IMR-90 (cell line): ENCODE measurements at places on chromosomes 1 and 21.

GRCh38 chr1:230224101-230224960 is 157.3 kb downstream of the GALNT2 start:
- no peak overlapping the region for H3K27ac ChIP-seq
- H3K36me3 ChIP-seq = peaks cover 3% of the 10 kb centered on the region; the same call in 1 of the 2 replicates
- H3K27me3 ChIP-seq = no peaks in the 10 kb centered on the region
- DNase-seq = no peak

GRCh38 chr1:111483166-111483565 is 9.4 kb downstream of the C1orf162 start:
- H3K27me3 ChIP-seq = no peaks in the 10 kb centered on the region; the same call in 1 of the 2 replicates
- no peak overlapping the region for H3K4me3 ChIP-seq
- peak; percentile 43 for DNase-seq
- no peak overlapping the region for H3K27ac ChIP-seq

DNA sequence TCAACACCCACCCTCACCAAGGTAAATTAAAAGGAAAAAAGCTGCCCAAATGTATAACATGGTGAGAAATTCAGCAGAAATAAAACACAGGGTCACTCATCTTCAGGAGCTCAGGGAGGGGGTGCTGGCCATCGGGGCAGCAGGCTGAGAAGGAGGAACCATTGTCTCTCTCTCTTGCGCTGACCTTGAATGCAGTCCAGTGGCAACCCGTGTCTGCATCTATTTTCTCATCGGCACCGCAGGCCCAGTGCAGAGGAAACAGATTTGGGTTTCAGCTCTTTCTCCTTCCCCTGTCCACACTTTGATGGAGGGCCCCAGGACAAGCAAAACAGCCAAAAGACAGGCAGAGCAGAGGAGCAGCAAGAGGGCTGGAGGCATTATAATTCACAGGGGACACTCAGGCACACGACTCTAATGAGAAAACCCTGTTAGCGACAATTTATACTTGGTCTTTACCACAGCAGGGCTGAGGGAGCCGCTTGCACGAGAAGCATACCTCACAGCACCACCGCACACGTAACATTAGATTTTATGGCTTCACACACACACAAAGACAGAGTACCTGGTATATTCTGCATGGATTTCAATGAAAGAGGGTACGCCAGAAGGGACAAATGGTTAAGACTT is 18.6 kb downstream of the MKNK1 start:
- H3K36me3 ChIP-seq = peaks cover 55% of the 10 kb centered on the region
- H3K4me1 ChIP-seq = no peaks in the 10 kb centered on the region
- H3K27ac ChIP-seq = no peak overlapping the region

DNA sequence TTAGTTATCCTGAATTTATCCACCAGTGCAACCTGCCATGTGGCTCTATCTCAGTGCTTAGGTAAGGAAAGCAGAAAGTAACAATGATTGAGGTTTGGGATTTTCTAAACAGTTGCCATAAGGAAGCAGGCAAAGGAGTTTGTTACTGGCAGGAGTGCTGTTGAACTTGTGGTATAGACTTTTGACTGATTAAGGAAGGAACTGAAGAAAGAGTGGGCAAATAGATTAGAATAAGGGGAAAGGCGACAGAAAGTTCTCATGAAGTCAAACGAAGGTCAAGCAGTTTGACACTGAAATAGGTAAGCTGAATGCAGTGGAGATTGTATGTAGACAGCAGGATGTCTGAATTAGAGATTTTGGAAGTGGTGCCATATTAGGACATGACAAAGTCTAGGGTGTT is 24.2 kb upstream of the CR2 start:
- no peak overlapping the region for H3K27ac ChIP-seq
- no peak overlapping the region for H3K4me3 ChIP-seq
- H3K36me3 ChIP-seq = no peaks in the 10 kb centered on the region
- H3K4me1 ChIP-seq = no peaks in the 10 kb centered on the region
- DNase-seq = no peak
- no peaks in the 10 kb centered on the region; the same call in 1 of the 2 replicates for H3K27me3 ChIP-seq

DNA sequence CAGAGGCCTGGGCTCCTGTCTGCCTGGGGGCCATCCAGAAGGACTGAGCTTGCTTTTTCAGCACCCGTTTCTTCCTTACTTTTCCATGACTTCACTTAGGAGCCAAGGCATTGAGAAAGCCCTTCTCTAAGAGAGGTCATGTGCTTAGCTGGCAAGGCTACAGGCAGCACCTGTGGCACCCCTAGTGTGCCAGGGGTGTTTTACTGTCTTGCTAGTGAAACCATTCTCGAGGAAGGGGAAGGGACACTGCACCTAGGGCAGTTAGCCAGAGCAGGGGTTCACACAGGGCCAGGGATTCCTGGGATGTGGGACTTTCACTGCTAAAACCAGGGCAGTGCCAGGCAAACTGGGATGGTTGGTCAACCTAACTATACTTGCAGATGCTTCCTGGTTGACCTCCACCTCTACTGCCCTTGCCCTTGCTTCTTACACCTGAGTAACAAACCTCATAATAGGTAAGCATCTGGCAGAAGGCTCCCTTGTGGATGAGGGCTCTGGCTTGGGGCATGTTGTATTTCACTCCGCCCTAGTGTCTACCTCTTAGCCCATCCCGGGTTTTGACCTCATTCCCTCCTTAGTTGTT is 69.2 kb downstream of the NOS1AP start:
- H3K4me3 ChIP-seq = no peak overlapping the region
- H3K27me3 ChIP-seq = no peaks in the 10 kb centered on the region
- peaks cover 12% of the 10 kb centered on the region for H3K4me1 ChIP-seq
- H3K27ac ChIP-seq = no peak overlapping the region

- H3K27ac ChIP-seq = peak overlapping the region; percentile 47; the same call in 1 of the 2 replicates
- no peak overlapping the region for H3K4me3 ChIP-seq
- DNase-seq = peak; percentile 57
Observed at GRCh38 chr1:211635597-211636205, 39.7 kb downstream of the NEK2 start.

GRCh38 chr21:45211661-45212060 is 76.0 kb downstream of the POFUT2 start:
- no peaks in the 10 kb centered on the region for H3K27me3 ChIP-seq
- peaks cover 13% of the 10 kb centered on the region for H3K4me1 ChIP-seq
- H3K36me3 ChIP-seq = peaks cover 56% of the 10 kb centered on the region

GRCh38 chr1:160309185-160309557 is 24.2 kb upstream of the PEX19 start:
- H3K4me3 ChIP-seq = no peak overlapping the region
- no peak overlapping the region for H3K27ac ChIP-seq
- H3K4me1 ChIP-seq = no peaks in the 10 kb centered on the region
- no peaks in the 10 kb centered on the region for H3K27me3 ChIP-seq
- peak; percentile 59 for DNase-seq
- H3K36me3 ChIP-seq = peaks cover 61% of the 10 kb centered on the region

- no peaks in the 10 kb centered on the region for H3K4me1 ChIP-seq
- no peak overlapping the region for H3K4me3 ChIP-seq
- peak; percentile 3 for DNase-seq
- no peaks in the 10 kb centered on the region for H3K36me3 ChIP-seq
- peaks cover 17% of the 10 kb centered on the region for H3K27me3 ChIP-seq
Observed at GRCh38 chr1:30668024-30668423, 55.4 kb downstream of the MATN1 start.

DNA sequence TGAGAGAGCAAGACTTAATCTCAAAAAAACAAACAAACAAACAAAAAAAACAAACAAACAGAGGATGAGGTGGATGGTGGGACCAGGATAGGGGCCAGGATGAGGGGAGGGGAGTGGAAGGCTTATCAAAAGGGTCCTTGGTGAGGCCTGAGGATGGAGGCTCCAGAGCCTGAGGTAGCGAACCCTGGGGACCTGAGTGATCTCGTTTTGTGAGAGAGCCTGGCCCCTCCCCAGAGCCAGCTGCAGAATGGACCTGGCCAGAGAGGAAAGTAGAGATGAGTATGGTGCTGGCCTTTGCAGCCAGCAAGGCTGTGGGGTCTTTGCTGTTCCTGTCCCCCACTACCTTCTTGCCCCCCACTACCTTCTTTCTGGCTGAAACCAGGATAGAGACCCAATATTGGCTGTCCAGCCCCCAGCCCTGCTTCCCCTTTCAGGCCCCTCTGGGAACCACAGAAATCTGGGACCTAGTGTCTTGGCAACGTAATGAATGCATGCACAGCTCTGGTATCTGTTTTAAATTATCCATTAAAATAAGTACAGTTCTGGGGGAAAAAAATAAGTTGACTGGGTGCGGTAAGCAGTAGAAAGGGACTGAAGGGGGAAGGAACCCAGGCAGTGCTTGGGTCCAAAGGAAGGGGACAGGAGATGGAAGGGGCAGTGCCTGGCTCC is 1.1 kb upstream of the LMNA start:
- DNase-seq = no peak
- 0 out of 2 replicates have a peak, but pooled peaks cover 3% of the 10 kb centered on the region for H3K36me3 ChIP-seq
- no peak overlapping the region for H3K4me3 ChIP-seq
- H3K4me1 ChIP-seq = peaks cover 14% of the 10 kb centered on the region
- H3K27me3 ChIP-seq = no peaks in the 10 kb centered on the region
- peak overlapping the region; percentile 95 for H3K27ac ChIP-seq

GRCh38 chr1:46571691-46572225 is 20.3 kb upstream of the KNCN start:
- H3K4me1 ChIP-seq = peaks cover 2% of the 10 kb centered on the region; the same call in 1 of the 2 replicates
- H3K36me3 ChIP-seq = peaks cover 23% of the 10 kb centered on the region
- no peak overlapping the region for H3K4me3 ChIP-seq
- DNase-seq = no peak

DNA sequence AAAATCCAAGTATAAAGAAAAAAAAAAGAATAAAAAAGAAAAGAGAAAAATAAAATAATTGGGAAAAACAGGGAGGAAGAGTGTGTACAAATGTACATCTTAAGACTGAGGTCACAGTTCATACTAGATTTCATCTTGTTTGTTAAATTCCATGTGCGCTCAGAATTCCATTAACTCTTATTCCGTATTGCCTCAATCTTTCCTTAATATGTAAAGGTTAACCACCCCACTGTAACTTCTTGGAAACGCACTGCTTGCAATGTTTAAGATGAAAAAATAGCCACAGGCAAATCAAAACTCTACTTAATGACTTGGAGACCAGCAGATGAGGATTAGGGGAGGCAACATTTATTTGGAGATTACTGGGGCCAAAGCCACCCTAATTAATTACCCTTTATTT is 23.9 kb upstream of the KCNE1 start:
- H3K27ac ChIP-seq = no peak overlapping the region
- H3K4me1 ChIP-seq = peaks cover 18% of the 10 kb centered on the region
- no peak overlapping the region for H3K4me3 ChIP-seq
- DNase-seq = no peak
- no peaks in the 10 kb centered on the region for H3K27me3 ChIP-seq

GRCh38 chr1:172513479-172513878 is 19.5 kb upstream of the SUCO start:
- no peaks in the 10 kb centered on the region for H3K4me1 ChIP-seq
- peaks cover 9% of the 10 kb centered on the region; the same call in 1 of the 2 replicates for H3K27me3 ChIP-seq
- H3K27ac ChIP-seq = no peak overlapping the region
- no peaks in the 10 kb centered on the region for H3K36me3 ChIP-seq
- no peak overlapping the region for H3K4me3 ChIP-seq
- DNase-seq = no peak

DNA sequence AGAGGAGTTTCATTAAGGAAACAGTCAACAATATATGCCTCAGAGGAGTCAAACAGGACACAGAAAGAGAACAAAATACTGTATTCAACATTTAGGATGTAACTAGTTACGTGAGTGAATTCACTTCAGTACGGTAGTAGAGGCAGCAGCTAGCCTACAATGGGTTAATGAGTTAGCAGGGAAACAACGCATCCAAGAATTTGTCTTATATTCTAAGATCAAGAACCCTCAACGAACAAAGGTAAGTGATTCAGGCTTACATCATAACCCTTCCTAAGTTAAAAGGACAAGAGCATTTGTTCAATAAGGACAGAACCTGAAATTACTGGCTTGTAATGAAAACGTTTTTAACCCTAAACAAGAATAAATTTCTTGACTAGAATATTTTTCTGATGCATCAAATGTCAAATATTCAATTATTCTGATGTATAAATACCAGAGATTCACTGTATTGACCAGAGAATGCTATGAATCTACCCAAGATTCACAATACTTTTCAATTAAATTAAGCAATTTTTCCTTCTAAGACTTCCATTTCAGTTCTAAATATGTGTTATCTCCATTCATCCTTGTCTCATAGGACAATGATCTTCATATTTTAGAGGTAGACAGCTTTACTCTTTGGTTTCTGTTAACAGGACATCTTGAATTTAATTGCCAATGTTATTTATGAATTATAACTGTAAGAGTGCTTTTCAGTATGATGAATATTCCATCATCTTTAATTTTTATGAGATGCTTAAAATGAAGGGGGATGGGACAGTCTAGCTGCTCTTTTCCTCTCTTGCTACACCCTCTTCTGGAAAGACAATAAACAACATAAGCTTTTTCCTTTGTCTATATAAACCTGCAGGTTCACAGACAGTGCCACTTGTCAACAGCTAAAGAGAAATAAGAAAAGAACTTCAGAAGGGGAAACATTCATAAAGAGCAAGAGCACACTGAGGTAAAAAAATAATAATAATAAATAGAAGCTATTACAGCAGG is 209.5 kb downstream of the SMYD3 start:
- H3K27ac ChIP-seq = no peak overlapping the region
- no peak overlapping the region for H3K4me3 ChIP-seq
- H3K36me3 ChIP-seq = no peaks in the 10 kb centered on the region
- H3K4me1 ChIP-seq = peaks cover 6% of the 10 kb centered on the region
- peak; percentile 40 for DNase-seq

GRCh38 chr1:203454986-203455471 is 20.6 kb upstream of the PRELP start:
- H3K4me1 ChIP-seq = no peaks in the 10 kb centered on the region
- H3K27ac ChIP-seq = no peak overlapping the region
- no peak for DNase-seq
- H3K4me3 ChIP-seq = no peak overlapping the region
- peaks cover 34% of the 10 kb centered on the region for H3K27me3 ChIP-seq

DNA sequence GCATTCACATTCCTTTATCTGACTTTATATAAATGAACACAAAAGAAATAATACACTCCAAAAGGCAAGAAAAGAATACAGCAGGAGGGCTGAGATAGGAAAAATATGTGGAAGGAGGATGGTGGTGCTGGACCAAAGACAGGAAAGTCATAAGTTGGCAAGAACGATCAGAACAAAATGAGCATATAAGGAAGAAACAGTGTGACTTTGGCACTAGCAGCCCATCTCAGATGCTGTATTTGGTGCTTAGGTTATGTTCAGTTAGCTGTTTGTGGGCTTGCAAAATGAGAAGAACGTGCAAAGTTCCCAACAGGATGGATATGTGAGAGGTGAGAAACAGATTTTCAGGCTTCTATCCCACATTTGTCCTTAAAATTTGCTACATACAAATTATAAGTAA is 719.8 kb upstream of the ADGRL4 start:
- H3K27me3 ChIP-seq = no peaks in the 10 kb centered on the region
- no peak overlapping the region; the same call in 1 of the 2 replicates for H3K27ac ChIP-seq
- H3K4me3 ChIP-seq = no peak overlapping the region
- H3K4me1 ChIP-seq = no peaks in the 10 kb centered on the region
- DNase-seq = no peak
- H3K36me3 ChIP-seq = no peaks in the 10 kb centered on the region
